ENCODE measurements at places on chromosomes 1 and 21. TPM values are rescaled to one million over a fixed set of nuclear protein-coding genes. Genes with fewer than 3 reads are reported as not detected.
A peak's percentile ranks its signal among the peaks of the same experiment; 100 is the strongest.

Gene KCNE1
- total RNA-seq = not detected

Gene KIF26B
- total RNA-seq = 5.4 TPM

Gene RXFP4
- total RNA-seq = not detected

Gene OR2L3
- not detected for total RNA-seq

Gene SERPINC1
- total RNA-seq = 0.35 TPM

Gene CBR3
- 3.3 TPM for total RNA-seq

Gene LIN28A
- total RNA-seq = not detected

DNA sequence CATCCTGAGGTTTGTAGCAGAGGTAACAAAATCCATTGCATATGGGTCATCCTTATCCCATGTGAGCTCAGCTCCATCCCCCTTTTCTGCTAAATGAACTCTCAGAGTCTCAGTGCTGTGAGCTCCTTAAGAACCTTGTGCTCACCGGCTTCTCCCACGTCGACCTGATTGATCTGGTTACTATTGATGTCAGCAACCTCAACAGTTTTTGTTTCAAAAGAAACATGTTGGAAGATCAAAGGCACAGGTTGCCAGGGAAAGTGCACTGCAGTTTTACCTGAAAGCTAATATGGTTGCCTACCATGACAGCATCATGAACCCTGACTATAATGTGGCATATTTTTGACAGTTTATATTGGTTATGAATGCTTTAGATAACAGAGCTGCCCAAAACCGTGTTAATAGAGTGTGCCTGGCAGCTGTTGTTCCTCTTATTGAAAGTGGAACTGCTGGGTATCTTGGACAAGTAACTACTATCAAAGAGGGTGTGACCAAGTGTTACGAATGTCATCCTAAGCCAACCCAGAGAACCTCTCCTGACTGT, 131.4 kb downstream of the HS2ST1 start:
- no peak for DNase-seq

- DNase-seq = peak; percentile 88
Measured at GRCh38 chr1:164780863-164781262, 221.9 kb downstream of the PBX1 start.

GRCh38 chr1:243465081-243465480, 209.2 kb downstream of the SDCCAG8 start:
- DNase-seq = no peak

GRCh38 chr21:46056450-46056903, 41.4 kb upstream of the COL6A2 start:
- DNase-seq = no peak

DNA sequence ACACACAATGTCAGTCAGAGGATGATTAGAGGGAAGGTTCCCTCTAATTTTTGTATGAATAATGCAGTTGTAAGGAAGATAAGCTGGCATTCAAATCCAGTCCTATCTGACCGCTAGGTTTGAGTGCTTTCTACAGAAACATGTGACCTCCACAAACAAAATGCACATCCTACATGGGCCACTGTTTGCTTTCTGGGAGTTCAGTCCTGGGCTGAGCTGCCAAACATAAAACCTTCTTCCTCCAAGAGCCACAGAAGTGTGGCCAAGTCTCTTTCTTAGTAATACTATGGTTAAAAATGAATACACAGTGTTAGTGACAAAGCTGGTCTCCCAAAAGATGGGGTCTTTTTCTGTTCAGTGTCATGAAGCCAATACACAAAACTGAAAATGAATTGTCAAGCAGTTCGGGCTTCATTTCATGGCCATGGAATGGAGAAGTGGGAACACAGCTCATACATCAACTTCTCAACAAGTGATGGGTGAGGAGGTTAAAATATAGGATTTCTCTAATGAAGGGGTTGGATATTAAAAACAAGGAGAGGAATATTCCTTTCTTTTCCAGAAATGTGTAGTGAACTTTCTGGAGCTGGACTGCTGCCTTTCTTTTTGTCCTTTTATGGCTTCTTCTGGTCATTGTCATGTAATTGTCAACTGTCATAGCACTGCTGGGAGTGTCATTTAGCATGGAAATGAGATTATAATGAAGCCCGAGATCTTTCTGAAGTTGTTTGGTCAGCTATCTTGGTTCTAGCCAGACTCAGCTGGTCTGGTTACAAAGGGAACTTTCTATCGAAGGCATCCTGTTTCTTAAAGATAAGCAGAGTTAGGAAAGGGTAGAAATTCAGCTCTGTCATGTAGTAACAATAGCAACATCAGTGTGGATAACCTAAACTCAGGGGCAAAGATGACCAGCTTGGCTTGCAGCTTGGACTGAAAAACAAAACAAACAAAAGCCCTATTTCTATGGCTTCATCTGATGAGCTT, 135.1 kb downstream of the CHD1L start:
- DNase-seq = no peak

- DNase-seq = peak; percentile 87
Measured at GRCh38 chr1:41957568-41957967, 38.8 kb upstream of the HIVEP3 start.

DNA sequence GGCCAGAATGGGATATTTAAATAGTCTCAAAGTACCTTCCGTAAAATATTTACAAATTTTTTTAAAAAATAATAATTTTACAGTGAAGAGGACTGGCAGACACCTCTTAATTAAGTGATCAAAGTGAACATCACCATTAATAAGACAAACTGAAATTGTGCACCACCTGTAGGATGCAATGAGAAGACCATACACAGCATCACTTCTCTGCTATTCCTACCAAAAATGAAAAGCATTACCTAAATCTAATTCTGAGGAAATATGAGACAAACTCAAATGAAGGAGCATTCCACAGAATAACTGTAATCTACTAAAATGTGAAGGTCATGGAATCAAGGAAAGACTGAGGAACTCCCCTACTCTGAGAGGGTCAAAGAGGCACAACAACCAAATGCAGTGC, 68.2 kb upstream of the PRDX6 start:
- no peak for DNase-seq

GRCh38 chr1:64923294-64923718, 43.0 kb downstream of the JAK1 start:
- peak; percentile 78 for DNase-seq

DNA sequence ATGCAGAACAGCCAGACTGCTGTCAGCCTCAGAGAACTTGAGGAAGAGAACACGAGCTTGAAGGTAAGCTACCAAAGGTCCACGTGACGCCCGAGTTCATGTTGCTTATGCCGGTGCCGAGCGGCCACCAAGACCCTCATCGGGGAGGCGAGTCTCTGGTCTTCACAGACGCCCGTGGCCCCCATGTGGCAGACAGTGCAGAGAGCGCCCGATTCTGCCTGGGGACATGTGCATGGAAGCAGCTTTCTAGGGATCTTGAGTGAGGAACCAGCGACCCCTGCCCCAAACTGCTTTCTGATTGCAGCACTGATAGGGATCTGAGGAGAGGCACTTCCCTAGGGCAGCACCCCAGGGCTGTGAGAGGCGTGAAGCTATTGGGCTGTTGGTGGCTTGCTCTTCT, 56.3 kb upstream of the DIP2A start:
- DNase-seq = no peak

All from renal cortical epithelial cell (primary cell).